ENCODE measurements at places on chromosomes 7 and 10.

DNA sequence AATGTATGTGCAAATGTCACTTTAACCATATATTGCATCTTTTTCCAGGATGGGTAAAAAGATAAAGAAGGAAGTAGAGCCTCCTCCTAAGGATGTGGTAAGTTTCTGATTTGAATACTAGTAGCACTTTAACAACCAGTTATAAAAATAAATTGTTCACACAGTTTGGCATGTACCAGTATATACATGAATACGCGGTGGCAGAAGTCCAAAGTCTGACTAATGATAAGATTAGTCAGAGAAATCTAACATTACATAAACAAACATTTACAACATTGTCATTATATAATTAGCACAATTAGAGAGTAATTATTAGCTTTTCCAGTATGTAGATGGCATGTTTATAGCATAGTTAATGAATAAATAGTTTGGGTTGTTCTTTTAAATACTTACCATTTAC is 4.1 kb downstream of the ARMC3 start:
- no peak for DNase-seq

GRCh38 chr7:124124201-124124600 is 91.3 kb upstream of the TMEM229A start:
- DNase-seq: no peak

GRCh38 chr7:123675181-123675473 is 19.5 kb downstream of the LMOD2 start:
- no peak for DNase-seq

DNA sequence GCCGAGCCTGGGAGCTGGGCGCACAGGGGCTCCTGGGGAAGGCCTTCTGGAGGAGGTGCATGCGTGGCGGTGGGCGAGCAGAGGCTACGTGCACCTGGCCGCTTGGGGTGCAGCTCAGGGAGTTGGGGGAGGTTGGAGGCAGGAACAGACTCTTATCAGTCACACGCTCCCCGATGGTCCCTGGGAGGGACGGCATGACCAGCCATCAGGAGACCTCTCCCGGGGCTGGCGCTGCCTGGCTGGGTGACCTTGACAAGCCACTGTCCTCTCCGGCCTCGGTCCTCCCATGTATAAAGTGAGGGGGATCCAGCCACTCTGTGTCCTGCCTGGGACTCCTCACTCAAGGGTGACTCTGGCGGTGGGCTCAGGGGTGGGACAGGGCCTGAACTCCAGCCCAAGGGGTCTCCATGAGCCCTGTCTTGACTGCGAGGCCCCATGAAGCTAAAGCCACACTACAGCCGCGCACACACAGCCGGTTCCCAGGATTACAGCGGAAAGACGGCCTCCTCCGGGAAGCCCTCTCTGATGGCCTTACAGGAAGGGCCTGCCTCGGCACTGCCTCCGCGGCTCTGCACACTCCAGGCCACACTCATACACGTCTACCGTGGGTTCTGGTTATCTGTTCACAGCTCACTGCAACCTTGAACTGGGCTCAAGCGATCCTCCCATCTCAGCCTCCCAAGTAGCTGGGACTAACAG is 2.3 kb downstream of the TMEM184A start:
- no peak for DNase-seq

GRCh38 chr7:70616211-70616610 is 515.7 kb upstream of the GALNT17 start:
- DNase-seq: no peak

- DNase-seq: no peak
Measured at GRCh38 chr10:9097206-9097990, 1042.9 kb downstream of the GATA3 start.

- DNase-seq: no peak
Measured at GRCh38 chr10:77626266-77626935, 11.2 kb downstream of the KCNMA1 start.

GRCh38 chr10:28248092-28248491 is 54.8 kb downstream of the MPP7 start:
- DNase-seq: peak; percentile 46

GRCh38 chr10:9681655-9682054 is 1336.0 kb upstream of the CELF2 start:
- DNase-seq: peak; percentile 12

- DNase-seq: no peak
Measured at GRCh38 chr7:112487457-112488263, 6.9 kb downstream of the LSMEM1 start.

DNA sequence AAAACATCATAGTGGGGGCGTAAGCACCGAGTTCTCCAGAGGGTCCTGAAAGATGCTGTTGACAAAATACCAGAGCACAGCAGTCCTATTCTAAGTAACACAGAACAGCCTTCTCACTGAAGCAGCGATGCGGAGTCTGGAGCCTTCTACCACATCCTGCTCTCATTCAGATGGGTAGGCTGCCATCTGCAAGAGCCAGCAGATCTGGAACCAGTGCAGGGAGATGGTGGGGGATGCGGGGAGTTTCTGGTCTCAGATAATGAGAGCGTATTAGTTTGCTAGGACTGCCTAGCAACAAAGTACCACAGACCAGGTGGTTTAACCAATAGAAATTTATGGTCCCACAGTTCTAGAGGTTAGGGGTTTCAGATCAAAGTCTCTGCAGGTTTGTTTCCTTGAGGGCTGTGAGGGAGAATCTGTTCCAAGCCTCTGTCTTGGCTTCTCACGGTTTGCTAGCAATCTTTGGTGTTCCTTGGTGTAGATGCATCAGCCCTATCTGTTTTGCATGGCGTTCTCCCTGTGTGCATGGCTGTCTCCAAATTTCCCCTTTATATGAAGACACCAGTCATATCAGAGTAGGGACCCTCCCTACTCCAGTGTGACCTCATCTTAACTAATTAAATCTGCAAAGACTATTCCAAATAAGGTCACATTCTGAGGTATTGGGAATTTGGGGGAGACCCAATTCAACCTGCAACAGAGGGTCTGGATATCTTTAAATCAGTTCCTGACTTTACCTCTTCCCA is 52.0 kb upstream of the STEAP1B start:
- DNase-seq: no peak

GRCh38 chr7:86792260-86792659 is 148.6 kb downstream of the GRM3 start:
- no peak for DNase-seq

All from hematopoietic multipotent progenitor cell treated with erythropoietin and hydrocortisone succinate and interleukin-3 and kit ligand, for 6 days (in vitro differentiated cells).